ENCODE measurements at places on chromosomes 5 and 9. TPM values are rescaled to one million over a fixed set of nuclear protein-coding genes. Genes with fewer than 3 reads are reported as not detected.

Gene AMBP
- 0.29 TPM for total RNA-seq

Gene PCDHA12
- 32.4 TPM for total RNA-seq

Gene ZNF454
- total RNA-seq: 9.3 TPM

Gene SLCO6A1
- 1.6 TPM for total RNA-seq

Gene SPINK14
- not detected for total RNA-seq

Gene WDR38
- not detected for total RNA-seq

Gene CCDC187
- 15.8 TPM for total RNA-seq

Gene SLCO4C1
- total RNA-seq: 1.5 TPM

Gene CTXN3
- total RNA-seq: not detected

Gene FAM81B
- total RNA-seq: not detected

All from glutamatergic neuron (in vitro differentiated cells).